Ovary (tissue), 10 donors: ENCODE measurements at places on chromosomes 11 and 22. TPM values are rescaled to one million over a fixed set of nuclear protein-coding genes. Genes with fewer than 3 reads are reported as not detected.

The CFL1 gene
- 693 TPM for polyA plus RNA-seq

The ISX gene
- polyA plus RNA-seq, result not detected

The OR52H1 gene
- 0.07 TPM for polyA plus RNA-seq

The TREH gene
- not detected for polyA plus RNA-seq

The OR52I2 gene
- not detected for polyA plus RNA-seq

The DDI1 gene
- polyA plus RNA-seq, result not detected

The SHISAL1 gene
- polyA plus RNA-seq, result 4.2 TPM

The ESRRA gene
- 2.3 TPM for polyA plus RNA-seq

The SCGB1A1 gene
- polyA plus RNA-seq, result not detected

The SLC22A8 gene
- polyA plus RNA-seq, result not detected

The SMDT1 gene
- 211 TPM for polyA plus RNA-seq

The MRGPRX3 gene
- polyA plus RNA-seq, result not detected

The TRIM48 gene
- not detected for polyA plus RNA-seq

The UBQLNL gene
- polyA plus RNA-seq, result 0.73 TPM

The RASD2 gene
- polyA plus RNA-seq, result 0.75 TPM

The CAPRIN1 gene
- polyA plus RNA-seq, result 214 TPM

The TPBGL gene
- polyA plus RNA-seq, result 0.19 TPM

The SHANK2 gene
- 0.05 TPM for polyA plus RNA-seq

The SF1 gene
- polyA plus RNA-seq, result 388 TPM

The DLG2 gene
- 9.2 TPM for polyA plus RNA-seq

The SAA2 gene
- not detected for polyA plus RNA-seq

The ACR gene
- polyA plus RNA-seq, result 0.33 TPM

The MS4A15 gene
- polyA plus RNA-seq, result 0.15 TPM

The TMPRSS4 gene
- polyA plus RNA-seq, result not detected

The HTR3A gene
- polyA plus RNA-seq, result not detected
